ENCODE measurements at places on chromosomes 1 and 21. TPM values are rescaled to one million over a fixed set of nuclear protein-coding genes. Genes with fewer than 3 reads are reported as not detected.

The FCGR3A gene
- 3.7 TPM for total RNA-seq

The LCE3A gene
- total RNA-seq, result not detected

The TNFSF4 gene
- 1.5 TPM for total RNA-seq

The UBQLN4 gene
- total RNA-seq, result 26.7 TPM

The NFIA gene
- 51.4 TPM for total RNA-seq

The MMEL1 gene
- 7.8 TPM for total RNA-seq
